C1 segment of cervical spinal cord (tissue), 14 donors: ENCODE measurements at places on chromosomes 13 and 19.

DNA sequence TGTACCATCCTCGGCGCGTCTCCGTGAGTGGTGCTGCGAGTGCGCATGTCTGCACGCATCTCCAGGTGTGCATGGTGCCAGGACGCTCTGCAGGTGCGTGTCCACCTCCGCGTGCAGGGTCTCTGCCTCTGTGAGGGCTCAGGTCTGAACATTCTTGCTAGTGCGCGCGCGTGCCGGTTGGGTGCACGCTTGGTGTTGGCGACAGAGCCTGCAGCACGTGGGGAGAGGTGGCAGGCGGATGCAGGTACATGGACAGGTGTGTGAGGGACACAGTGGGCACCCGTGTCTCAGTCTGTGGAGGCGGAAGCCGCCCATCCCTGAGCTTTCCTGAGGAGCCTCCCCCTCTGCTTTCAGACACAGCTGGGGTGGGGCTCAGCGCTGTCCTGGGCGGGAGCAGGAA is 4.9 kb upstream of the OR10H2 start:
- no peak for DNase-seq

DNA sequence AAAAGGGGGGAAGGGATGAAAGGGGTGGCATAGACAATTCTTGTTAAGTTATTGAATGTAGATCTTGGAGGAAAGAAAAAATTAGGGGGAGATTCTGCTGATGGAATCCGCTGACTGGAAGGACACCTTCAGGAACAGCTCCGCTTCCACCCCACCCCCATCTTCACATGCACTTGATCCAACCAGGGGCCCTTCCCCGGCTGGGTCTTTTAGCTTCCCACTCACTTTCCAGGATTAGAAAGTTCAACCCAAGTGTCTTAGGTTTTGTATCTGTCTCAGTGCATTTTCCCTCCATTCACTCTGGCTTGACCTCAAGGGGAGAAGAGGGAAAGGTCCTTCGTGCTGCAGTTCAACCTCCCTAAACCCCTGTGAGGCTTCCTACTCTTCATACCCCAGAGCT is 141.4 kb downstream of the IRS2 start:
- DNase-seq = no peak

DNA sequence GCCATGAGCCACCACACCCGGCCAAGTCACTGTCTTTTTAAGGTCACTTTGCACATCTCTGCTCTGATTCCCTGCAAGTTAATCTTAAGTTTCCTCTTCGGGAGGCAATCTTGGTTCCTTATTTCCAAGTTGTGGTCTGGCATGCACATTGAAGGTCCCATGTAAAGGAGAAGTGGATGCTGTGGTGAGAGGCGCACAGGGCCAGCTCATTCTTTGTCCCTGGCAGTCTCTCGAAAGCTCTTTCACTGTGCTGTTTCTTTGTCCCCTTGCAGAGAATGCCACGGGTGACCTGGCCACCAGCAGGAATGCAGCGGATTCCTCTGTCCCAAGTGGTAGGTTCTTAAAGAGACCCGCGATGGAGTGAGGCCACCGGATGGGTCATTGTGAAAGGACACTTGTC is 16.4 kb upstream of the C19orf33 start:
- DNase-seq = no peak

DNA sequence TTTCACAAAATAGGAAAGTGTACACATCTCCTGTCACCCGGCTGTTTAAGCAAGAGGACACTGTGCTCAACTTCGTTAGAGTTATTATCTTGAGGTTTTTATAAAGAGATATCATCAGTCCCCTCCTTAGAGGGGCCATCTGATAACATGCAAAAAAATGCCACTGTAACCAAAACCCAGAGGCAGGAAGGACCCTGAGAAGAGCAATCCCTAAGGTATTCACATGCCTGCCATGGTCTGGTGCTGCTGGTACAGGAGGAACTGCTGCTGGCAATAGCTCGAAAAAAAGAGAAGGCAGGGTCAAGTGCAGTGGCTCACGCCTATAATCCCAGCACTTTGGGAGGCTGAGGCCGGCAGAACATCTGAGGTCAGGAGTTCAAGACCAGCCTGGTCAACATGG is 12.8 kb upstream of the CEACAM3 start:
- DNase-seq = no peak

DNA sequence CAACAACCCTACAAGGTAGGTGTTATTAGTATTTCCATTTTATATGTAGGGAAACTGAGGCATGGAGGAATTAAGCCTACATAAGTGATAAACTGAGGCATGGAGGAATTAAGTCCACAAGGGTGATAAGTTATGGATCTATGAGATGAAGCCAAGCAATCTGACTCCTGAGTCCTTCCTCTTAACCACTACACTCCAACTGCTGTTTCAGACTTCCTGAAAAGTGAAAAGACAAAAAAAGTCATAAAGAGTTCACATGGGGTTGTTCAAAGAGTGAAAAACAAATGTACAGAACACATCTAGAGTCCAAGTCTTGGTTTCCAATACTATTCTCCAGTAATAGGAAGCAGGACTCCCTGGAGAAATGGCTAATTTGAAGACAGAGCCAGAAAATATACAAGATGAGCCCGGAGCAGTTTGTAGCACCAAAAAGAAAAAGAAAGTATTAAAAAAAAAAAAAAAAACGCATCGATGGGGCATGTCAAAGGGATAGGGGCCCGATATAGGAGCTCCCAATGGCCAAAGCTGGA is 12.1 kb downstream of the CRYL1 start:
- no peak for DNase-seq

- no peak for DNase-seq
Measured at GRCh38 chr13:61316647-61317046, 99.0 kb downstream of the PCDH20 start.

- DNase-seq = no peak
Measured at GRCh38 chr19:27865927-27866777, 1346.8 kb downstream of the UQCRFS1 start.

DNA sequence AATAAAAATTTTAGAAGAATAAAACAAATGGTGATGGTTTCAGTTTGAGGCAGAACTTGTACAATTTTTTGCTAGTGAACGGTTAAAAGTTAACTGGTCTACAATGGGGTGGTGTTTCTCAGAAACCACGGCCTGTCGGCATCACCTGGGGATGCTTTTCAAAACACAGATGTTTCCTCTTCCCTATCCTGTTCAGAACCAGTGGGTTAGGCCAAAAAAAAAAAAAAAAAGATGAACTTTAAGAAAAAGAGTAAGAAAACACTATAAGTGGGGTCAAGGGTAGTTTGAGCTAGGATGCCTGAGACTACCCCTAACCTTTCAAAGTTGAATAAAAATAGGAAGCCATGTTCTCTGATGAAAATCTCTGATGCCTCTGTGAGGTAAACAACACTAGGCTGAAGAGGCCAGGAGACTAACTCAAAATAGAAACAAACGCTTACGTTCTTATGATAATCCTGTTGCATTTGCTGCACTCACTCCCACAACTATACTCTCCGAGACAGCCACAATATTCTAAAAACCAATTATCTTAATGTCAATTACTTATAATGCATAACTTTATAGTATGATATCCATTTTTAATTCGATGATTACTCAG is 3.3 kb downstream of the MTIF3 start:
- no peak for DNase-seq

DNA sequence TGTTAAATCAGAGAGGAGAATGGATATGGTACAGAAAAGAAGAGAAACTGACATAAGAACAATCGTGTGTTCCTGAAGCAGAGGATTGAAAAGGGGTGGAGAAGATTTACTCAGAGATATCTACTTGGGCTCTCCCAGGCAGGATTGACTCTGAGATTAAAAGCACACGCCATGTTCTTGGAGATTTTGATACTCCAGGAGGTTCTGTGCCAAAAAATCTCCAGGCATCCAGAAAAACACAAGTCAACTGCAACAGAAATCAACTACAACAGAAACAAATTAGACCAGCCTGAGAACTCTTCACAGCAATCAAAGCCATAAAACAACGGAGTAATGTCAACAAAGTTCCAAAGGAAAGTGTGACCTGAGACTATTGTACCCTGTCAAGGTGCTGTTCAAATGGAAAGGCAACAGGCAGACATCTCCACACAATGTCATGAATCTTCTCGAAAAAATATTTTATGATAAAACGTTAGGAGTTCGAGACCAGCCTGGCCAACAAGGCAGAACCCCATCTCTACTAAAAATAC is 104.2 kb downstream of the UBL3 start:
- no peak for DNase-seq

DNA sequence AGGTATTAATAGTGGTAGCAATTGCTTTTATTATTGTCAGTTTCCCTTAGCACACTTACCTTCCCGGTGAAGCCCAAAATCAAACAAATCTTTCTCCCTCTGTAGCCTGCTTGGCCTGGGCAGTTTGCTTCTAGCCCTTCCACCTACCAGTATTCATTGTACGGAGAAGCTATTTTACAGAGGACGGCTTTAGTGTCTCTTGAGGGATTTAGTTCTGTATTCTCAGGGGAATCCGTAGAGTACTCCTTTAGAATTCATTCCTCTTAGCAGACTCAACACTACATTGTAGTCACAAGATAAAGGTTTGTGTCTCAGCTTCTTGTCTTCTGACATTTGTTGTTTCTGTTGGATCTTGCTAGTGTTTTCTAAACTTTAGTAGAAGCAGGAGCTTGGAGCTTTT is 24.1 kb upstream of the WTIP start:
- no peak for DNase-seq

DNA sequence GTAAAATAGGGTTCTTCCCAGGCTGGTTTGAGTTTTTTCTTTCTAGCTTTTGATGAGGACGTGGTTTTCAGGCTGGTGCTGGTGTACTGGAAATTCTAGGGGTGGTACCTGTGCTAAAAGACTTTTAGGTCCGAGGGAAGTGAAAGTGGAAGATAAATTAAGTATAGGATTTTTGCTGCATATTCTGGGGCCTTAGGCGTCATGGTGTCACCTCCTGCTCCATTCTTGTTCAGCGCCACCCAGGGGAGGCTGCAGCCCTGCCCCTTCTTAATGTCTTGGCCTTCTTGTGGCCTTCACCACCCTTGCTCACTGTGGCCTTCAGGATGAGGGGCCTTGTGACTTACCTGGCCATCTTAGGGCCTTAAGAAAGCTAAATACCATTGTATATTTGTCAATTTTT is 12.4 kb downstream of the ZNF552 start:
- no peak for DNase-seq

DNA sequence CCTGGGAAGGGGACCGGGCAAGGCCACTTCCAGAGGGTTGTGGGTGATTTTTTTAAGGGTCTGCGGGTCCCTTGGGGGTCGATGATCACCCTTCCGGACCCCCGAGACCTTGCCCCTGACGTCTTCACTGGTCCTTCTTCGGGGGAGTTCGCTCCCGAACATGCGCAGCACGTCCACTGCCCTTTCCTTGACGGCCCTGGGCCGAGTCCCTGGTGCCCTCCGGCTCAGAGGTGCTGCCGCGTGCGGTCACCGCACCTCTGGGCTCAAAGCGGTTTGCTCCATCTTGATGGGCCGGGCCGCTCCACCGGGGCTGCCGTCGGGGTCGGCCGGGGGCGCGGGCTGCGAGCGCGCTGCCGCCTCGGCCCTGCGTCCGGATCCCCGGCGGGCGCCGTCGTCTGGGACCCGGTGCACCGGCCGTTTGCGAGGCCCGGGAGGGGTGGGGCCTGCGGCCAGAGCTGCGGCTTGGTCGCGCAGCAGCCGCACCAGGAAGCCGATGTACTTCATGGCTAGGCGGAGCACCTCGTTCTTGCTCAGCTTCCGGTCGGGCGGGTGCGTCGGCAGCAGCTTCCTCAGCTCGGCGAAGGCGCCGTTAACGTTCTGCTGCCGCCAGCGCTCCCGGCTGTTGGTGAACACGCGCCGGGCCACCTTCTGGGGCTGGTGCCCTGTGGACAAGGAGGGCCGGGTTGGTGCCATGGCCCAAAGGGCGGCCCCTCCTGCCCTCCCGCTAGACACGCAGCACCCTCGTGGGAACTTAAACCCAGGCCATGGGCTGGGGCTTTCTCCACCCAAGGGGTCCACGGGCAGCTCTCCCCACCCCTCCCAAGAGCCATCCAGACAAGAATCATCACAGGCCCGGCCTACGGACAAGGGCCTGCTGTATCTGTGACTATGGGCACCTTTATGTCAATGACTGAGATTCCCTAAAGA is 3.3 kb downstream of the LYL1 start:
- DNase-seq = no peak

DNA sequence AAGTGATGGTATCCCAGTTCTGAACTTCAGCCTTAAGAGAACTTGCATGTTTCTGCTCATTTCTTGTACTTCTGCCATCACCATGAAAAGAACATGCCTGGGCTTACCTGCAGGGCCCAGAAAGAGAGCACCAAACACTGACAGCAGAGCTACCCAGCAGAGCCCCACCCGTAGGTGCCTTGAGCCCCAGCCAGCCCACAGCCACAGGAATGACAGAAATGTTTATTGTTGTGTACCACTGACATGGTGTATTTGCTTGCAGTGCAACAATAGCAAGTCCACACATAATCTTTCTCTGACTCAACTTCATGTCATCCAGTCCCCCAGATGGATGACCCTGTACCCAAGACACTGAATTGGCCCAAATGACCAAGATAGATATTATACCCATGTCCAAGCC is 195.2 kb downstream of the TSHZ3 start:
- DNase-seq = no peak

DNA sequence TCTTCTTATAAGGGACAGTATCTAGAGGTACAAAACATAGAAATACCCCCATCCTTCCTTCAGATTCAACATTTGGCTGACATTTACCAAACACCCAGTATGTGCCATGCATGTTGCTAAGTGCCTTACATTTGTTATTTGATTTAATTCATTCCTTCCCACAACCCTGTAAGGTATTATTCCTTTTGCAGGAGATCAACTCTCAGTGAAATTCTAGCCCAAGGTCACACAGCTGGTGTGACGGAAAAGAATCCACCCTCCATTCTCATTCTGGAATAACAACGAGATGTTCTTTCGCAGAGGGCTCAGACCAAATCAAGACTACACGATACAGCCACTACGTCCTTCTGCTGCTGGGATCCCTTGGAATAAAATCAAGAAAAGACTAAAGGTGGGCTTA is 67.8 kb downstream of the C13orf42 start:
- no peak for DNase-seq

- DNase-seq = no peak
Measured at GRCh38 chr19:33175886-33176669, 18.1 kb upstream of the LRP3 start.

DNA sequence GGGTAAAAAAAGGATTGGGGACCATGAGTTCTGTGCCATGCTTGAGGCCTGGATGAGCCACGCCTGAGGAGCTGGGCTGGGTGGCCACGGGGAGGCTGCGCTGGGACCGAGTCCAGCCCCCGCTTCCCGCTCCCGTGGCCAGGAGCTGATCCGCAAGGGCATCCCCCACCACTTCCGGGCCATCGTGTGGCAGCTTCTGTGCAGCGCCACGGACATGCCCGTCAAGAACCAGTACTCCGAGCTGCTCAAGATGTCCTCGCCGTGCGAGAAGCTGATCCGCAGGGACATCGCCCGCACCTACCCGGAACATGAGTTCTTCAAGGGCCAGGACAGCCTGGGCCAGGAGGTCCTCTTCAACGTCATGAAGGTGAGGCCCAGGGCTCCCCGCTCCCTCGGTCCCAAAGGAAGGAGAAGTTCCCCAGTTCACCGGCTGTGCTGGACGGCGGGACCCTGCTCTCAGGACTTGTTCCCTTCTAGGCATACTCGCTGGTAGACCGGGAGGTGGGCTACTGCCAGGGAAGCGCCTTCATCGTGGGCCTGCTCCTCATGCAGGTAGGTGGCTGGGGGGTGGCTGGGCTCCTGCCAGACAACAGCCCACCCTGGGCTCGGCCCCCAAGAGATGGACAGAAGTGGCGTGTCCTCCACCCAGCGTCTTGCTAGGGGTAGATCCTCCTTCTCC is 18.9 kb downstream of the EVI5L start:
- DNase-seq = peak; percentile 20
